Type B pancreatic cell (in vitro differentiated cells): ENCODE measurements at places on chromosomes 1 and 21.

DNA sequence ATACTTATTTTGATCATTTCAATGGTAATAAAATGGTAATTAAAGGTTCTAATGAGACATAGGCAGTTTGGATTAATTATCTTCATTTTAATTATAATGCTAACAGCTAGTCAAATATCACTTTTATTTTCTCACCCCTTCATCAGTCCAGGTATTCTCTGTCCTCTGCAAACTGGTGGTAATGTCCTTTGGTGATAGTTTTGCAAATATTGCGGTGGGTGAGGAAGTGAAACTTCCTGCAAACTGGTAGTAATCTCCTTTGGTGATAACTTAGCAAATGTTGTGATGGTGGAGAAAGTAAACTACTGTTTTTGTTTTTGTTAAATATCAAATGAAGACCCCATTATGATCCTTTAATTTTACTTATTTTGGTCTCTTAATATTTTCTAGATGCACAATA is 209.0 kb downstream of the AMY1C start:
- DNase-seq: no peak

DNA sequence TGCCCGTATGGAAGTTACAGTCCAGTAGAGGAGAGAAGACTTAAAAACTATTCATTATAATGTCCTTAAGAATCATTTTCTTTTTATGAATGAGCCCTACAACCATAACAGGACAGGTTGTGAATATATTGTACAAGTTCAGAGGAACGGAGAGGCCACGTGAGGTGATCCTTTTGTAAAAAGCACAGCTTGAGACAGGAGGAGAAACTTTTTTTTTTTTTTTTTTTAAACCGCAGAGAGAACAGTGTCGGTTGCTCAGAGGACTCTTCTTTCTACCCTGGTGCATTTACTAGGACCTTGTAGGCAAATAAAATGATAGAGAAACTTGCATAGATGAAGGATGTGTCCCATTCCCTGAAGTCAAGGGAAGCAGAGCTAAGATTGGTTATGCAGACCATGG is 32.1 kb downstream of the DYRK1A start:
- DNase-seq: no peak

GRCh38 chr1:184937729-184938128 is 36.6 kb downstream of the NIBAN1 start:
- DNase-seq: no peak

DNA sequence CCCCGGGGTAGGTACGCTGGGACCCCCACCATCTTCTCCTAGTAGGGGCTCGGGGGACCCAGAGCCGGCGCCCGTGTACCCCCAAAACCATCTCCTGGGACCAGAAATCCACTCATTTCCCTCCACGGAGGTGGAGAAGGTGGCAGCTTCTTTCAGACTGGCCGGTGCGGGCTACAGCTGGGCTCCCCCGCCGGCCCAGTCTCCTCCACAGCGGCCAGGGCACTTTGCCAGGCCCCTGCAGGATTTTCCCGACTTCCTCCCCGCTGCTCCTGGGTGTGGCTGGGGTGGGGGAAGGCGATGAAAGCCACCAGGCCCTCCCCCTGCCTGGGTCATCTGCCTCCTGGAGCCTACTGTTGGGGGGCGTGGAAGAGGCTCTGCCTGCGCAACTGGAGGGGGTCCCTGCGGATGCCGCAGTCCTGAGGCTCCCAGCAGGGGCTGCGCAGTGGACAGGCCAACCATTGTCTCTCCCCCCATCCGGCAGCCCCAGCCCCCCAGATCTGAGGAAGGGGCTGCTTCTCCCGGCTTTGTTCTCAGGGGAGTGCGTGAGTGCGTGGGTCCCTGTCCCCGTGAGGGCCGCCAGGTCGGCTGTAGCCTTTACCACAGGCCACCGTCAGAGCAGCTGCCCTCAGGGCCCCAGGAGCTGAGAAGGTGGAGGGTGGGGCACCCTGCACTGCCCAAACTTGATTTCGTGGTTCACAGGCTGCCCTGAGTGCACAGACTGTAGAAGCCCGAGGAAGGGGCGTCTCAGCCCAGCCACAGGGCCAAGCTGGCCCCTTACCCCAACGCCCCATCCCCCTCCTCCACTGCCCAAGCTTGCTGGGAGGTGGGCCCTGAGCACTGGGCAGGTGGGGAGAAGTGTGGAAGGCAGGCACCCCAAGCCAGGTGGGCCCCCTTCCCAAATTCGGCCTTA is 1.3 kb downstream of the AGRN start:
- DNase-seq: no peak

- DNase-seq: no peak
Observed at GRCh38 chr1:172357753-172358385, 62.6 kb upstream of the C1orf105 start.

DNA sequence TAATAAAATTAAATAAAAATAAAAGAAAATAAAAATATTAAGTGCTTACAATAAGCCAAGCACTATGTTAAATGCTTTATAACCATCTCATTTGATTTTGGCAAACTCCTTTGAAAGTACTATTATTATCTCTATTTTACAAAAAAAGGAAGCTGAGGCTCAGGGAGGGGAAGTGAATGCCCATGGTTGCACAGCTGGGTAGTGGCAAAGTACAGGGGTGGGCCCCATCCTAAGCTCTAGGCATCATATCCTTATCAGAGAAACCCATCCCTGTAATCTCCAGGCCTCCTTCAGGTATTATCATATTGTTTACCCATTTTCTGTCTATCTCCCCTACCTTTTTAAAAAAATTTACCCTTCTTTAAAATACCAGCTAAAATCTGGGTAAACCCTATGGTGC is 2.3 kb upstream of the MED18 start:
- DNase-seq: no peak

- DNase-seq: no peak
Observed at GRCh38 chr1:29033829-29034466, 89.8 kb downstream of the TMEM200B start.

DNA sequence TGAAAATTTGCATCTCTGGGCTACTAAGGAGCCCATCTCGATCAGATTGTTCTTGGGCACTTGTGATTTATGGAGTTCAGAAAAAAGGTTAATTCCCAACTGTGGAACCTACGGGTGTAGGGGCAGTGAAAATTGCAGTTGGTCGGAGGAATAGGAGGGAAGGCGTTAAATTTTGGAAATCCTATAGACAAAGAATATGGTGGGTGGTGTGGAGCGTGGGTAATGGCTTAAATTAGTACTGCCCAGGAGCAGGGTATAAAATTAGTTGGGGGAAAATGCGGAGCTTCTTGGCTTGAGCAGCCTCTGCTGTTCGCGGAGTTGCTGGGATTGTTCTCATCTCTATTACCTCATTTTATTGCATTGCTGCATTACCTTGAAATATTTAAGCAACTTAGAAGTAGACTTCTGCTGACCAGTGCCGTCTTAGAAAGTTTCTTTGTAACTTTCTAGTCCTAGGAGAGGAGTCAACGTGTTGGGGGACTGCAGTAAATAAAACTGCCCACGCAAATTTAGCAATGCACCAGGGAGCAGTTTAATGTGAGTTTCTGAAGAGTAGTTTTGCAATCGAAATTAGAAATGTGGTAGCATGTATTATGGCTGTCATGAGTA is 514 bp downstream of the S1PR1 start:
- DNase-seq: no peak

DNA sequence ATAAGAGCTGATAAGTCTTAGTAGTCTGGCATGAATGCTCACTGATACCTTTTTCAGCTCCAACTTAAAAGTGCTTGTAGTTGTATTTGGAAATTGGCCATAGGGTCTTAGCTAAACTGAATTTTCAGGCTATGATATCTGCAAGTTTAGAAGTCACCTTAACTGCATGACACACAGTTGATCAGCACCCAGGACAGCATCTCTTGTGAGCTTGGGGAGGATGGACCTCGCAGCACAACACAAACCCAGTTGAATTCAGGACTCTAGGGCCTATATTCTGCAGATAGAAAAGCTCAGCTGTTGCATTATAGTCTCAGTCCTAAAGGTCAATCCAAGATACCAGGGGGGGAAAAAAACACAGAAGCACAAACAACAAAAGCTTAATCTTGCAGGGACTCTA is 394.3 kb downstream of the KCNH1 start:
- no peak for DNase-seq

- no peak for DNase-seq
Observed at GRCh38 chr1:15322648-15323350, 75.8 kb downstream of the FHAD1 start.

- no peak for DNase-seq
Observed at GRCh38 chr1:93959413-93959812, 50.2 kb upstream of the GCLM start.

GRCh38 chr1:215720126-215720525 is 153.0 kb downstream of the KCTD3 start:
- DNase-seq: no peak

DNA sequence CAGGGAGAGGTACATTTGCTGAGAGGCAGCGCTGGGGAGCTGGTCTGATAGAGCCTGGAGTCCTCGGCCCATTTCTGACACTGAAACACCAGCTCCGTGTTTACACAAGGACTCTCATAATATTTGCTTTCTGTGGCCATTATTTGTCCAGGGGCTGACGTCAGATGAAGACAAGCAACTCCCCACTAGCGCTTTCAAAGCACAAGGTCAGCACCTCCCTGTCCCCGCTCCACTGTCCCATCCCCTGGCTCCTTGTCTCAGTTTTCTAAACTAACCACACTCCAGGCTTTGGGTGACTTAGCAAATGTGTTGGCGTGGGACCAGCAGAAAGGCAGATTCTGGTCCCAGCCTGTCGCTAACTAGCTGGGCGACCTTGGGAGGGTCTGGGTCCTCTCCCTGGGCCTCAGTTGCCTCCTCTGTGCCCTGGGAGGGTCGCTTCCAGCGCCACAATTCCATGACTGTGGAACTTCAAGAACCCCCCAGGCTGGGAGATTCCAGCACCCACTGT is 37.4 kb upstream of the ZBTB40 start:
- no peak for DNase-seq

GRCh38 chr1:241362350-241362749 is 5.3 kb upstream of the RGS7 start:
- no peak for DNase-seq

DNA sequence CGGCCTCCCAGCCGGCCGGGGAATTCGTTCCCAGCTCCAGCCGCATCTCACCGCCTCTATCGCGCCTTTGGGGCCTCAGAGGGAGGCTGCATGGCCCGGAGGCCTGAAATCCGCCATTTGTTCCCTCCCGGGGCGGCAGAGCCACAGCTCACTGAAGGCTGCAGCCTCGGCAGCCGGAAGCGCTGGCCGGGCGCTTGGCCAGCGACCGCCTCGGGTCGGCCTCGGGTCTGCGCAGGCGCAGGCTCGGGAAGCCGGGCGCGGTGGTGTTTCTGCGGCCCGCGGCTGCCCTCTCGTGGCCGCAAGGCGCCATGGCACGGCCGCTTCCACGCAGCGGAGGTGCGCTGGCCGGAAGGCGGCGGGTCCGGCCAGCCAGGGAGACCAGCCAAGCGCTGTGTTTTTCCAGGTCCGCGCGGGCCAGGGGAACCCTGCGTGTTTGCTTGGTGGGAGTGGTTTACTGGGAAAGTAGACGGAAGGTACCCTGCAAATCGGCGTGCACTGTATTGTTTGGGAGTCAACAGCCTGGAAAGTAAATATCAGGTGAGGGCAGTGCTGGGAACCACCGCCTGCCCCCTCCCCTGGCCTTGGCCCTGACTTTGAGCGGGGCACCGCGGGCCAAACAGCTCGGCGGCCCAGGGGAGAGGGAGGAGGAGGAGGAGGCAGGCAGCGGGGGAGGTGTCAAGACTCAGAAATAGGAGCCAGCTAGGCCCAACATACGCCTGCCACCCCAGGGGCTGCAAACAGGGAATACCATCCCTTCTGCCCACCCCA is 52.7 kb upstream of the CD34 start:
- peak; percentile 96 for DNase-seq

DNA sequence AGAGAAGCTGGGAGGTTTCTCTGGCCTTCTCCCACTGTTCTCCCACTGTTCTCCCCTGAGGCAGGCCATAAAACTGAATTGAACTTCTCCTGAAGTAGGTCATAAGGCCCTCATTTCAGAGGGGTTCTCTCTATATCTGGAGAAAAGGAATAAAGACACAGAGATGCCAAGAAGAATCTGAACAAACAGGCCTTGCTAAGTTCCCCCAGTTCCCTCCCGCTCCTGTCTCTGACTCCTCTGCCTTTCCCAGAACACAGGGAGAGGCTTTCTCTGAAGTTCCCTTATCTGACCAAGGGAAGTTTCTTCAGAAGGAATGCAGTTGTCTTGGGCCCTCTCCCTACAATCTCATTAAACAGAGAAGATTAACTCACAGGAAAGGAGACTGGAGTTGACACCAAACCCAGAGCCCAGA is 83.4 kb downstream of the SLC16A1 start:
- DNase-seq: no peak

DNA sequence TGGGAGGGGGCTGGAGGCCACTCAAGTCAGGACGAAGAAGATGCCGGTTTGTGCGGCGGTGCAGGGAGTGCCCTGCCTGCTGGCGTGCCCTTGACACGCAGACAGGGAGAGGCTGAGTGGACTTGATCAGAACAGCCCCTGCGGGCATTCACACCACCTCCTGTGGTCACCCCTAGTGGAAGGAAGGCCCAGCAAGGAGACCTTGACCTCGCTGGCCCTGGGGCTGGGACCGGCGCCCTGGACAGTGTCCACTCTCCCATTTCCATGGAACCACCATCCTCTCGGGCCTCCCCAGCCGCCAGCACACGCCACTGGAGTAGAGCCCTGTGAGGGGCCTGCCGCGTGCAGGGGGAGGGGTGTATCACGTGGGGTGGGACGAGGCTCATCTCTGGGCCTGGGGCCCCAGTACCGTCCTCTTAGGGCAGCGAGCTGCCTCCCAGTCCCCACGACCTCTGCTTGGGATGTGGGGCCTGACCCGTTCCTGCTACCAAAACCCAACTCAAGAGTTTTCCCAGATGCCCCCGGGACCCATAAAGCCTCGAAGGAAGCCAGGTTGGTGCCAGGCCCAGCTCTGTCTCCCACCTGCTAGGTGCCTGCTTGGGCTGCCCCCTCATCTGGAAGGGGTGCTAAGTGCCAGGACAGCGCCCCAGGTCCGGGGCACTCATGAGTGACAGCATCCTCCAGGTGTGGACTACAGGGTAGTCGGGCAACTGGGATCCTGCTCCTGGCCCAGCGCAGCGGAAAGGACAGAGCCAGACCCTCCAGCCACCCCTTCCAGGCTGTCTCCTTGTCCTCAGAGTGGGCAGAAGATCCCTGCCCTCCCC is 62.8 kb downstream of the SLX9 start:
- no peak for DNase-seq

DNA sequence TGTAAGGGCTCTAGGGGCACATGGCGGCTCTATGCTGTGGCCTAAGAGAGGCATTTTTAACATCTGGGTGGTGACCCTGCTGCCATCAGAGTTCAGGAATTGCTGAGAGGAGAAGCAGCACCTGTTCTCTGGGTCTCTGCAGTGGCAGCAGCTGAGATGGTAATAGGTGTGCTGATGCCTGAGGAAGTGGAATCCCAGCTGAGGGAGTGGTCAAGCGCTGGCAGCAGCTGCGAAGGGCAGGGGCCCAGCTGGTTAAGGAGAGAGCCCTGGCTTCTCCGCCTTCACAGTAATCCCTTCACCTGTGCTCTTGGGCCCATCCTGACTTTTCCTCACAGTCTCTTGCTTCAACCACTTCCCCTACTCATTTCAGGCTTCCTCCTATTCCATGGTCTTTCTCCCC is 39.8 kb downstream of the GJA5 start:
- DNase-seq: no peak

GRCh38 chr1:180498594-180498993 is 3.8 kb downstream of the ACBD6 start:
- no peak for DNase-seq

- no peak for DNase-seq
Observed at GRCh38 chr21:28489162-28489561, 503.5 kb downstream of the LTN1 start.

GRCh38 chr1:31476891-31477846 is 64.2 kb downstream of the SERINC2 start:
- DNase-seq: no peak
